ENCODE measurements at places on chromosomes 5 and 9.

- no peaks in the 10 kb centered on the region for H3K27me3 ChIP-seq
- H3K36me3 ChIP-seq, result peaks cover 12% of the 10 kb centered on the region
- H3K4me3 ChIP-seq, result no peak overlapping the region
- DNase-seq, result no peak
- H3K4me1 ChIP-seq, result no peaks in the 10 kb centered on the region
- H3K27ac ChIP-seq, result no peak overlapping the region
Observed at GRCh38 chr9:75168270-75169178, 80.2 kb downstream of the OSTF1 start.

- no peaks in the 10 kb centered on the region for H3K36me3 ChIP-seq
- no peak for DNase-seq
- no peak overlapping the region for H3K27ac ChIP-seq
- H3K27me3 ChIP-seq, result no peaks in the 10 kb centered on the region
- peaks cover 13% of the 10 kb centered on the region for H3K4me1 ChIP-seq
Observed at GRCh38 chr9:77898864-77899263, 132.7 kb downstream of the GNAQ start.

DNA sequence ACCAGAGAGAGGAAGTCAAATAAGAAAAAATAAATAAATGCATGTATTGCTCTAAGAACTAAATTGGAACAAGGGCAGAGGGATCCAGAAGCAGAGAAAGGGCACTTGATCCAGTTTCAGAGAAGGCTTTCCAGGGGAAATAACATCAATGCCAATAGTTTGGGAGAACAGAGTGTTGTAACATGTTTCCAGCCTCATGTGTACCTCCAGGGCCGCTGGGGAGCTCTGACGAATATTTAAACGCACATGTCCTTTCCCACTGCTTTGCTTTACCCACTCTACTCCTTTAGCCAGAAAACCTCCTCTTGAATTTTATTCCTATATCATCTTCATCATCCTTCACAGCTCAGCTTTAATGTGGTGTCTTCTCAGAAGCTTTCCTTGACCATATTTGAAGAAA, 233.7 kb downstream of the ENC1 start:
- H3K36me3 ChIP-seq, result no peaks in the 10 kb centered on the region
- no peaks in the 10 kb centered on the region for H3K27me3 ChIP-seq
- DNase-seq, result no peak

GRCh38 chr5:40385544-40385943, 294.2 kb upstream of the PTGER4 start:
- no peaks in the 10 kb centered on the region for H3K4me1 ChIP-seq
- no peak overlapping the region for H3K4me3 ChIP-seq
- H3K27me3 ChIP-seq, result no peaks in the 10 kb centered on the region
- DNase-seq, result no peak
- no peaks in the 10 kb centered on the region for H3K36me3 ChIP-seq

DNA sequence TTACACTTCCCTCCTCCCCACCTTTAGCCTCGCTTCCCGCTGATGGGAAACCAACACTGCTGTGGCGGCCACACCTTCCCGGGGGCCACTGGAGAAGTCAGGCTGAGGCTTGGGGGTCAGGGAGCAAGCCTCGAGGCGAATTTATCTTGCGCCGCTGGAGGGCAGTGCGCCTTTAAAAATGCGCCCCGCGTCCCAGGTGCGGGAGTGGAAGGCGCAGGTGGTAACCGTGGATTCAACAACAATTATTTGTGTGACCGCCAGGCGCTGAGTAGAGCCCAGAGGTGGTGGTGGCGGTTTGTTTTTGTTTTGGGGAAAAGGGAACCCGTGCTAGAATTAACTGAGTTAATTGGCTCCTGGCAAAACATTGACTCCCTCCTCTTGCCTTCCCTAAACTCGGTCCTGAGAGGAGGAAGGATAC, 1.1 kb downstream of the CFAP77 start:
- H3K4me3 ChIP-seq, result peak overlapping the region; percentile 50
- peaks cover 7% of the 10 kb centered on the region for H3K27me3 ChIP-seq
- peaks cover 32% of the 10 kb centered on the region for H3K4me1 ChIP-seq
- H3K36me3 ChIP-seq, result no peaks in the 10 kb centered on the region
- H3K27ac ChIP-seq, result no peak overlapping the region

- no peaks in the 10 kb centered on the region for H3K4me1 ChIP-seq
- no peak overlapping the region for H3K4me3 ChIP-seq
- no peak for DNase-seq
- H3K36me3 ChIP-seq, result no peaks in the 10 kb centered on the region
Observed at GRCh38 chr9:85155352-85155751, 485.8 kb downstream of the NTRK2 start.

DNA sequence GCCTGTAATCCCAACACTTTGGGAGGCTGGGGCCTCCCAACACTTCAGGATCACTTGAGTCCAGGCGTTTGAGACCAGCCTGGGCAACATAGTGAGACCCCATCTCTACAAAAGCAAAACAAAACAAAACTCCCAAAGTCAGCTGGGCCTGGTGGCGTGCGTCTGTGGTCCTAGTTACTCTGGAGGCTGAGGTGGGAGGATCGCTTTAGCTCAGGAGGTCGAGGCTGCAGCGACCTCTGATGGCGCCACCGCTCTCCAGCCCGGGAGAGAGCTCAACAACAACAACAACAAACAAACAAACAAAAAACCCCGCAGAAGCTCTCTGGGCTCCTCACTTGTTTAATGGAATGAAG, 528 bp downstream of the ACOT12 start:
- no peaks in the 10 kb centered on the region for H3K4me1 ChIP-seq
- DNase-seq, result no peak
- no peaks in the 10 kb centered on the region for H3K36me3 ChIP-seq
- no peaks in the 10 kb centered on the region for H3K27me3 ChIP-seq

GRCh38 chr9:89536600-89536999, 38.7 kb upstream of the SEMA4D start:
- H3K27ac ChIP-seq, result no peak overlapping the region
- H3K4me1 ChIP-seq, result no peaks in the 10 kb centered on the region
- no peaks in the 10 kb centered on the region for H3K27me3 ChIP-seq
- no peak overlapping the region for H3K4me3 ChIP-seq

DNA sequence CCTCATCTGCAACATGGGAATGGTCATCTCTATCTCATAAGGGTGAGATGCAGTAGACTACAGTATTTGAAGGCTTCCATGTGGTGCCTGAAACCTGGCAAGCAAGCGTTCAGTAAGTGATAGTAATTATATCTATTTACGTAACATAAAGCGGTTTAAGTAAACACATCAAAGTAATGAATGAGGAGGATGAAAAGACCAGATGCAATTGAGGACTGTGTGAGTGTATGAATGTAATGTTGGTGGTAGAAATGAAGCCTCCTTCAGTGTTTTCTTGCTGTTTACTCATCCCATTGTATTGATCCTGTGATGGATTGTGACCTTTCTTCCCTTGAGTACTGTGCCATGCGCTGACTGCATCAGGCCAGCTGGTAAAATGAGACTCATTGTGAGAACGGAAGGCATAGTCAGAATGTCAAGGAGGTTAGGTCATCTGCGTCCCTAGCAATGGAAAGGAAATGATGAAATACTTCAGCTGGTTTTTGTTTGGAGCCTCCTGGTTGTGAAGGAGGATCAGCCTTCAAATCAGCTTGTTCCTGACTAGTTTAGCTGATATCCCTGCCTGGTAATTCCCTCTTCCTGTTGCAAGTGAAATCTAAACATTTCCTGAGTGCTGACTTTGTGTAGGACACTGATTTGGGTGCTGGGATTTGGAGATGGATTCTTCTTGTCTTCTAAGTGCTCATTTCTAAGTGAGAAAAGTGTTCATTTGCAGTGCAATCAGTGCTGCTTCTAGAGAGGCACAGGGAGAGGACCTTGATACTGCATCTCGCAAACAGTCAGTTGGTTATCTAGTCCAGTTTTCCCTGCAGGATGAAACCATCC, 35.6 kb downstream of the TNFSF8 start:
- peaks cover 13% of the 10 kb centered on the region for H3K4me1 ChIP-seq
- no peak for DNase-seq
- H3K4me3 ChIP-seq, result no peak overlapping the region
- H3K27ac ChIP-seq, result peak overlapping the region; percentile 13

DNA sequence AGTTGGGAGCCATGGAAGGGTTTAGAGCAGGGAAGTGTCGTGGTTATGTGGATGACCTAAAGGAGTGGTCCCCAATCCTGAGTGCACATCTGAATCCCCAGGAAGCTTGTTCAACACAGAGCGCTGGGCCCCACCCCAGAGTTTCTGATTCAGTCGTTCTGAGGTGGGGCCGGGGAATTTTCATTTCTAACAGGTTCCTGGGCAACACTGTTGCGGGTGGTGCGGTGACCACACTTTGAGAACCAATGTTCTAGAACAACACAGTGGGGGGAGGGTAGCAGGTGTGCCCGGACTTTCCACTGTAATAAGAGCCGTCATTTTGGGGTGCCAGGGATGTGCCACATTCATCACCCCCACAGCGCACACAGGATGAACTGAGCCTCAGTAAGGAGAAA, 39.3 kb downstream of the DUSP1 start:
- no peaks in the 10 kb centered on the region for H3K36me3 ChIP-seq
- H3K4me1 ChIP-seq, result peaks cover 35% of the 10 kb centered on the region
- H3K27ac ChIP-seq, result peak overlapping the region; percentile 95

Measured in vagina (tissue), 2 donors.